Gastroesophageal sphincter (tissue), 4 donors: ENCODE measurements at places on chromosomes 5 and 9. TPM values are rescaled to one million over a fixed set of nuclear protein-coding genes. Genes with fewer than 3 reads are reported as not detected.

Gene KCNIP1
- 1.1 TPM for total RNA-seq

DNA sequence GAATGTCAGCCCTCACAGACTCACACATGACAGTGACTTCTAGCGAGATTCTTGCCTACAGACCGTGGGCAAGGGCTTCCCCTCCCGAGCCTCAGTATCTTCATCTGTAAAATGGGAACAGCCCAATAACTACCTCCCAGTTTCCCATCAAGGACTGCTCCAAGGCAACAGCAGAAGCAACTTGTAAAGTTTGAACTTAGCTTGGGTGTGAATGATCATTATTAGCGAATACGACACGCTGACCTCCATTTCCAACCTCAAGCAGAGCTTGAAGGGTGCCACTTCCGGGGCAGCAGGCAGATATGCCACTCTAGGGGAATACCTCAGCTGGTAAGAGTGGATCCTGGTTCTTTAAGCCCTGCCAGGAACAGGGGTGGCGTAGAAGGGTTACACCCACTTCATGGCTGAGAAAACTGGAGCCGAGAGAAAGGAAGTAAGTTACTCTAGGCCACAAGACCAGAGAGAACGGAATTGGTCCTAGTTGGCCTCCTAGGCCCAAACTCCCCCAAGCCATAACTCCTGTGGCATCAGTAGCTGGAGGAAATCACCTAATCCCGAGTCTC lies 2.0 kb downstream of the RNF44 start:
- no peak for ATAC-seq

DNA sequence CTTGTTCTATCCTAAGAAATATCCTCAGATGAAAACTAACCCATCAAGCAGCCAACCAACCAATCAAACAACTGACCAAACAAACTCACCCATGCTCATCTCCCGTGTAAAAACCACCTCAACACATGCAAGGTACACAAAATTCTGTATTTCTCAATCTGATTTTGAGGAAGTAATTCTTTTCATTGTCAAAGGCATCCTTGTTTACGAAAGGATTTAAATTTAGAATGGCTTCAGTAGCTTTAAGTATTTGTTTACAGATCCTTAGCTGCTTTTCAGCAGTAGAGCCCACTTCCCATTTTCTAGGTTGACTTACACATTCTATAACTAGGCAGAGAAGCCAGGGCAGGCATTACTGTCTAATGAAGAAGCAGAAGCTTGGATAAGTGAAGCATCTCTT lies 78.6 kb downstream of the NTRK2 start:
- no peak for ATAC-seq

DNA sequence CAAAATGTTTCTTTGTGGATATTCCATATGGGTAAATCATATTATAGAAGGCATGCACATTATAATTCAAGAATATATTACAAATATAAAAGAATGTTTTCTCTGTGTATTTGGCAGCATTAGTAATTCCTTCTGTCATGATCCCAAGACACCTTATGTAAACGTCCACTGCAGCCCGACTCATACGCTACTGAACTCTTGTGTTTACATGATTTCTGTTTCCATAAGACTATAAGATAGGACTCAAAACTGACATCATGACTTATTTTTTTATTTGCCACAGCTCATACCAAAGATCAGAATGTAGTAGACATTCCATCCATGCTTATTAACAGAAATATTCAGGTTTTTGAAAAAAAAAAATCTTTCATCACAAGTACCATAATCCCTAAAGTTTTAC lies 234.1 kb downstream of the AP3B1 start:
- no peak for ATAC-seq

GRCh38 chr5:27821681-27822080 lies 783.3 kb upstream of the CDH9 start:
- ATAC-seq, result no peak

GRCh38 chr9:93860694-93861658 lies 94.2 kb downstream of the BARX1 start:
- no peak for ATAC-seq

GRCh38 chr5:149750596-149750995 lies 20.5 kb downstream of the PPARGC1B start:
- no peak for ATAC-seq
